ENCODE measurements at places on chromosomes 12 and 14.

DNA sequence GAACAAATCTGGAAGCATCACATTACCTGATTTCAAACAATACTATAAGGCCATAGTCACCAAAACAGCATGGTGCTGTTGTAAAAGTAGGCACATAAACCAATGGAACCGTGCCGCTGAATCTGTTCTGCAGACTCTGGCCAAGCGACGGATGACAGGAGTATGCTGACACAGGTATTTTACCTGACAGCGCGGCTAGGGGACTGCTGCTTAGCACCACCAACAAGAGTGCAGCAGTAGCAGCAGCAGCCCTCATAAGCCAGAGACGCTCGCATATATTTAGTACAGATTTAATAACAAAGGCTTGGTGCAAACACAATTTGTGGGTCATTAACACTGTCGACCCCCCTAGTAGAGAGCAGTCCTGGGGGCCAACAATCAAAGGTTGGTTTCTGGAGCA is 677.6 kb upstream of the LMO3 start:
- H3K27me3 ChIP-seq: no peaks in the 10 kb centered on the region
- no peaks in the 10 kb centered on the region for H3K36me3 ChIP-seq
- H3K4me1 ChIP-seq: no peaks in the 10 kb centered on the region
- no peak overlapping the region for H3K27ac ChIP-seq
- no peak for DNase-seq

GRCh38 chr14:83151571-83151970 is 1617.9 kb upstream of the SEL1L start:
- no peaks in the 10 kb centered on the region for H3K27me3 ChIP-seq
- H3K36me3 ChIP-seq: no peaks in the 10 kb centered on the region
- H3K4me3 ChIP-seq: no peak overlapping the region
- DNase-seq: no peak
- no peak overlapping the region for H3K27ac ChIP-seq

- H3K4me1 ChIP-seq: peaks cover 51% of the 10 kb centered on the region
- peak overlapping the region; percentile 76 for H3K27ac ChIP-seq
- peak; percentile 41 for DNase-seq
- H3K4me3 ChIP-seq: peak overlapping the region; percentile 90
- H3K27me3 ChIP-seq: no peaks in the 10 kb centered on the region
- peaks cover 38% of the 10 kb centered on the region for H3K36me3 ChIP-seq
Observed at GRCh38 chr12:110281549-110282299, 677 bp downstream of the ATP2A2 start.

DNA sequence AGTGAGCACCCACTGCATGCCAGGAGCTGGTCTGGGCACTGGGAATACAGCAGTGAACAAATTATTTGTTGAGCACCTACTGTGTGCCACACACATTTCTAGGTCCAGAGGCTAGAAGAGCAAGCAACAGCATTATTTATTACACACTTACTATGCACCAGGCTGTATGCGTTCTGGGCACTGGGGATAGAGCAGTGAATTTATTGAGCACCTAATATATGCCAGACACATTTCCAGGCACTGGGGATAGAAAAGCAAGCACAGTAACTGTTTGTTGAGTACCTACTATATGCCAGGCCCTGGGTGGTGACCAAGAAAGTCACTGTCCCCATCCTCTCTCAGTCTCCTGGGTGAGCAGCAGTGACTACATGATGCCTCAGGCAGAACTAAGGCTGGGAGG is 107.5 kb upstream of the NCOR2 start:
- H3K27ac ChIP-seq: no peak overlapping the region
- no peaks in the 10 kb centered on the region for H3K36me3 ChIP-seq
- DNase-seq: no peak
- H3K4me3 ChIP-seq: no peak overlapping the region
- no peaks in the 10 kb centered on the region for H3K27me3 ChIP-seq
- H3K4me1 ChIP-seq: no peaks in the 10 kb centered on the region

DNA sequence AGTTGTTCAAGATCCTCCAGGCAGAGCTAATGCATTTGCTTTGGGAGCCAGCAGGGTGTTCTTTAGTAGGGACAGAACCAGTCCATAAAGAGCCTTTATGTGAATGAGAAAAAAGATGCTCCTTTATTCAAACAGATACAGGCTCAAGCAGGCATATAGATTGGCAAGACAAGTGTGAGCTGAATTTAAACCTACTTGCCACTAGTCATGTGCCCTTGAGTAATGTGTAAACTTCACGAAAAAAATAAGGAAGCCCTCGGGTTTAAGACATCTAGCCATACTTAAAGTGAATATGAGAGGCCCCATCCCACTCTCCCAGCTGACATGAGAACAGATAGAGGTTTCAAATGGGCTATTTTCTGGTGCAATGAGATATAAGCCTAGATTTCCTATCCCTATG is 43.1 kb upstream of the STRAP start:
- peaks cover 10% of the 10 kb centered on the region for H3K27me3 ChIP-seq
- no peaks in the 10 kb centered on the region for H3K4me1 ChIP-seq
- H3K36me3 ChIP-seq: no peaks in the 10 kb centered on the region
